ENCODE measurements at places on chromosomes 1 and 21.

DNA sequence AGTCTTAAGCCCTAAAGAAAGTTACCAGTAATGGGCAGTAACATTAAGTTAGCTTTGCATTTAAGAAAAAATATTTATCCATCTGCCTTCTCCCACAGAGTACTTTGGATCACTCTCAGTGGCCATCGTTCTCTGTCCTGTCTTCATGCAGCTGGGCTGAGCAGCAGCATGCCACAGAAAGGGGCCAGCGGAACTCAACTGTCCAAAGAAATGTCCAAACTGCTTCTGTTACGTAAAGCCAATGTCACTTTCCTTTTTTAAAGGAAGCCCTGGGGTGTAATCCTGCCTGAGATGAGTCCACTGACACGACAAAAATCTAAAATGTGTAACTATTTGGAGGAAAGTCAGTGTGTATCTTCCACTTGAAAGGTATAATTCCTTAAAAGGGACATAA is 291.6 kb downstream of the SMYD3 start:
- DNase-seq: no peak

DNA sequence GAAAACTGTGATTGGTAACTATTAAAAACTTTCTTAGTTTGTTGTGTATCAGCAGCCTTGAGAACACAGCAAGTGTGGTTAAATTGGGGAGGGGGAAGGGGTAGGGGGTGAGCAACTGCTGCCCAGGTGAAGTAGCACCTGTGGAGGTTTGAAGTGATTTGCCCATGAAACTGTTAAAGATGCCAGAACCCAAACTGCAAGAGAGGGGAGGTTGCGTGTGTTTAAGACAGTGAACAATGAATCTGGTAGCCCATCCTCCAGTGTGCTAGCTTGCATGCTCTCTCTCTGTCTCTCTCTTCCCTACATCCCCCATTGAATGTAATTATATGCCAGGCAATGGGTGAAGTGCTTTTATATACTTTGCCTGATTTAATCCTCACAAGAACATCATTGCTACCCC is 154.7 kb downstream of the RUNX1 start:
- no peak for DNase-seq

- no peak for DNase-seq
Observed at GRCh38 chr1:38563942-38564735, 295.4 kb downstream of the RRAGC start.

GRCh38 chr21:39852021-39852721 is 15.1 kb upstream of the PCP4 start:
- no peak for DNase-seq

DNA sequence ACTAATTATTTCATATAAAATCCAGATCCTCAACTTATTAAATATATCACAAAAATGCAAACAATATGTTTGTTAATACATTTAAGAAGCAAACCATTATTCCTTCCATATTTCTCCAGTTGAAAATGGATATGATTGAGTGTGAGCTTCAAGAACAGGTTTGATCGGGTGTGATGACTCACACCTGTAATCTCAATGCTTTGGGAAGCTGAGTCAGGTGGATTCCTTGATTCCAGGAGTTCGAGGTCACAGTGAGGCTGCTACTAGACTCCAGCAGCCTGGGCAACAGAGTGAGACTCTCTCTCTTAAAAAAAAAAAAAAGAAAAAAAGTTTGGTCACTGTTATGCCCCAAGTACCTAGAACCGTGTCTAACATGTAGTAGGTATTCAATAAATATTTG is 42.9 kb upstream of the RRP15 start:
- DNase-seq: no peak

- DNase-seq: no peak
Observed at GRCh38 chr1:17021896-17022295, 10.2 kb upstream of the ATP13A2 start.

DNA sequence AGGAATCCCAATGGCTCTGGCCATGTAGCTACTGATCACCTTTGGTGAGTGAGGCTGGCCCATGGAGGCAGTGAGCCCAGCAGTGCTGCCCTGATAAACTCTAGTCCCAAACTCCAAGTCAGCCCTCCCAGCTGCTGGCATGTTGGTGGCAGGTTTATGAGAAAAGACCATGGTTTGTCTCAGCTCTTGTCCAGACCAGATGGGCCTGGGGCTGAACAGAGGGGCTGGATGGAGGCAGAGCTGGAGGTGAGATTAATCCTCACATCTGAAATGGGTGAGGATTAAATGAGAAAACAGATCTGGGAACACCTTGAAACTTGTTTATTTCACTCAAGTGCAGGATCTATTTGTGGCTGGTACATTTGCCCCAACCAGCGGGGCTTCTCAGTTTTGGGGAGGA is 3.2 kb downstream of the TMEM269 start:
- DNase-seq: no peak

- DNase-seq: no peak
Observed at GRCh38 chr1:199226163-199226562, 587.3 kb downstream of the PTPRC start.

GRCh38 chr1:209655411-209656231 is 3.4 kb upstream of the LAMB3 start:
- no peak for DNase-seq

GRCh38 chr1:153519242-153519641 is 16.5 kb downstream of the S100A6 start:
- no peak for DNase-seq
